Muscle of back (tissue), 13 donors: ENCODE measurements at places on chromosomes 13 and 19.
A peak's percentile ranks its signal among the peaks of the same experiment; 100 is the strongest.

DNA sequence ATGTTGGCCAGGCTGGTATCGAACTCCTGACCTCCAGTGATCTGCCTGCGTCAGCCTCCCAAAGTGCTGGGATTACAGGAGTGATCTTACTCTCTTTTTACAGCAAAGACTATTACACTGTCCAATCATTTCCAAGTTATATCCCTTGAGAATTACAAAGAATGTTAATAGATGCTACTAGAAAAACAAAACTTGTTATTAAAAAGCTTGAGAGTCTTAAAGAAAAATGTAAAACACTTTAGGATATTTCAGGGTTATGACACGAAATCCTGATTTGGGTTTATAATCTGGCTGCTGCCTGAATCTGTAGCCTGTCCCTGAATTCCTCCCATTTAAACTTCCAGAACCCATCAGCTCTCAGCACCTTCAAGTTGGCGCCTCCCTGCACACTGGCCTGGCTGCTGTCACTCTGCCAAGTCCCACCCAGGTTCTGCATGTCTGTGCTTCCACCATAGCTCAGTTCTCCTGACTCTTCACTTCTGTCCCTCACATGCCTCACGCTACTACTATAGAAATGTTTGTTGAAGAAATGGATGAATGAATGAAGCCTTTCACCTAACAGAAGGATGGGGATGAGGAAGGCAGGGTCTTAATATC is 55.8 kb upstream of the RFXAP start:
- DNase-seq, result no peak

GRCh38 chr13:106393776-106394175 is 141.7 kb downstream of the EFNB2 start:
- DNase-seq, result no peak

DNA sequence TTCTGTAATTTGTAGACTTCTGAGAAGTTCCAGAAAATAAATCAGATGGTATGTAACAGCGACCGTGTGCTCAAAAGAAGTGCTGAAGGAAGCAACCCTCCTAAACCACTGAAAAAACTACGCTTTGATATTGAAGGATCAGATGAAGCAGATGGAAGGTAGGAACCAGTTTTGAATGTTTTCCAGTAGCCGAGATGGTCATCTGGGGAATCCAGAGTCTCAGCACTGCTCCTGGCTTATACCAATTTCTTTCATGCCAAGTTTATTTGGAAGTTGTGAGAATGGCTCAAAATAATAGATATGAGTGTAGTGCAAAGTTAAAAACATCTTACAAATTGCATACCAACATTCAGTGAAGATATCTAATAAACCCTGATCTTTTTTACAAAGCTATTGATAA is 56.2 kb downstream of the RCBTB2 start:
- DNase-seq, result peak; percentile 32

DNA sequence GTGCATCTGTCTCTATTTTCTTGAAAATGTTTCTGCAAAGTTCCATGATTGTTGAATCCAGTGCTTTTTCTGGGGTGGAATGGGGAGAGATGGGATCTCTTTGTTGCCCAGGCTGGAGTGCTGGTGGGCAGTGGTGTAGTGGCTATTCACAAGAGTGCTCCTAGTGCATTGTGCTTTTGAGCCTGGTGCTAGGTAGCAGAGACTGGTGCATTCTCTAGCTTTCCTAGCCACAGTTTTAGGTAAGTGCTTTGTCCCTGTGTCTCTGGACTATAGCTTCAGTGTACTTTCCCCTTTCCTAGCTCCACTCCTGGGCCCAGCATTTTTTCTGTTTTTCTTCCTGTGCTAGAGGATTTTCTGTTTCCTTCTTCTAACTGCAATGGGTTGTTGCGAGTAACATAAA is 825.6 kb downstream of the SLITRK6 start:
- no peak for DNase-seq

DNA sequence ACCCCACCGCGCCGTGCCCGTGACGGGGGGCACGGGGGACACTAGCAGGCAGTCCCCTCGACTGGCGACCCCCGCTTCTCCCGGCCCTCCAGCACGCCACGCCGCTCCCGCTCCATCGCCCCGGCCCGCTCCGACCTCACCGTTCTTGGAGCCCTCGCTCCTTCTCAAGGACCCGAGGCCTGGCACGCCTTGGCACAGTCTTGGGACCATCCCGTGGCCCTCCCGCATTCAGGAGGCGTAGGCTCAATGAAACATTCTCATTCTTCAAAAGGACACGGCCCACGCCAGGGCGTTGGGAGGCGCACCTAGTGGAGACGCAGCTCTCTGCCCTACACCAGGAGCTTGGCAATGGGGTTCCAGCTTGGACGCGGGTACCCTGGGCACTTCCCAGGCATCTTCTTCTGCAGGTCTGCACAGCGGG is 473 bp upstream of the CERS1 start:
- DNase-seq, result peak; percentile 52

DNA sequence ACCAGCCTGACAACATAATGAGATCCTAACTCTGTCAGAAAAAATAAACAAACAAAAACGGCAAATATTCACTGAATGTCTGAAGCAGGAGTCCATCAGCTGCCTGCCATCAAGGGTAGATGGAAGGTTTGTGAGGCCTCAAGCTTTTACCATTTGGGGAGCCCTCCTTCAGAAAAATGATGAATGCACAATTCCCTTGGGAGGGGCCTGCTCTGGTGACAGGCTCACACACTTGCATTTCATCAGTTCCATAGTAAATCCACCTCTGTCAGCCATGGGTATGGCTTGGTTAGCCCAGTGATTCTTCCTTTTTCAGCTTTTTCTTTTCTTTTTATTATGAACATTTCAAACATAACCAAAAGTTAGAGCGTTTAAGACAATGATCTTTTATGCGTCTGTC is 26.3 kb upstream of the KATNAL1 start:
- DNase-seq, result no peak

DNA sequence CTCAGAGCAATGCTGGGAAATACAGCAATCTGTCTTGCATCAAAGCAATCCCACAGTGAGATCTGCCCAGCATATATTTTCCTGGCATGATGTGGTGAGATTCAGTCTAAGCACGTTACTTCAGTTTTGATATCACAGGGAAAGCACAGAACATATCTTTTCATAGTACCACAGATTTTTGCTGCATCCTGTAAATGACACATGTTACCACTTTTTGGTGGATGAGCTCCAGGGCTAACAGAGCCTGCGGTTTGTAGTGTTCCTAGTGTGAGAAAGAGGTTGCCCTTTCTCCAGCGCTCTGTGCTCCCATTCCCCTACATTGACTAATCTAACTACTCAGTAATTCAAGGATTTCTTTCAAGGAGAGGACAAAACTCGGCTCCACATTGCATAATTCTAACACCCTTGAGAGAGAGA is 409.0 kb downstream of the GPC6 start:
- peak; percentile 73 for DNase-seq

DNA sequence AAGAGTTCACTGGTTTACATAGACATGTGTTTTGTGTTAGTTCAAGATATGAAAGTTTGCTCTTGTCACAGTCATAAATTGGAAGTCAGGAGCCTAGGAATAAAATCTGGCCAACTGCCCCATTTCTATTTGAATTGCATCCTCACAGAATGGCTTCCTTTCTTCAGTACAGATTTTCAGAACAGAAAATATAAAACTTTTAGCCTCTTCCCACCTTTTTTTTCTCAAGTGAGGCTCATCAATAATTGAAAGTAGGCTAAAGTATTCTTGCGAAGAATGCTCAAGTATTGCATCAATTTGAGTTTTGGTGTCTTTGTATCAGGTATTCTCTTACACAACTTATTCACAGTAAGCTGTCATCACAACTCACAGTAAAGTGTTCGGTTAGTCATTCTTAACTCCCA is 802.7 kb downstream of the PCDH9 start:
- DNase-seq, result peak; percentile 54
